Stimulated activated CD8-positive, alpha-beta memory T cell treated with anti-CD3 and anti-CD28 coated beads, Interleukin-7, amount 100 ng/mL, for 1 hour (primary cell): ENCODE measurements at places on chromosomes 2 and 18.

DNA sequence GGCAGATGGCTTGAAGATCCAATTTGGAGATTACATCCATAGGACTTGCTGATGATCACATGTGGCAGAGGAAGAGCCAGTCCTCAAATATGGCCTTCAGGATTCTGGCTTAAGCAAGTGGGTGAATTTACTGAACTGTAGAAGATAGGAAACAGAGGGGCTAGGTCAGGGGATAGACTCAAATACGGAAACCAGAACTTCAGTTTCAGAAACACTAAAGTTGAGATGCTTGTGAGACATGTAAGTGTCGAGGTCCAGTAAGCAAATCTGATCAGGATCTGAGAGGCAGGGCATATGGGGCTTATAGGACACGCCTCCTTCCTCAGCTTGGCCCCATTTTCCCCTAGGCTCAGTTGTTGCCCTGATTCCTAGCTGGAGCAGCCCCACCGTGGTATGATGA is 107.7 kb downstream of the LBH start:
- no peak for DNase-seq

- no peak for DNase-seq
Measured at GRCh38 chr2:227783404-227784138, 30.1 kb upstream of the CCL20 start.

GRCh38 chr2:9169349-9170107 is 37.1 kb upstream of the ASAP2 start:
- no peak for DNase-seq

DNA sequence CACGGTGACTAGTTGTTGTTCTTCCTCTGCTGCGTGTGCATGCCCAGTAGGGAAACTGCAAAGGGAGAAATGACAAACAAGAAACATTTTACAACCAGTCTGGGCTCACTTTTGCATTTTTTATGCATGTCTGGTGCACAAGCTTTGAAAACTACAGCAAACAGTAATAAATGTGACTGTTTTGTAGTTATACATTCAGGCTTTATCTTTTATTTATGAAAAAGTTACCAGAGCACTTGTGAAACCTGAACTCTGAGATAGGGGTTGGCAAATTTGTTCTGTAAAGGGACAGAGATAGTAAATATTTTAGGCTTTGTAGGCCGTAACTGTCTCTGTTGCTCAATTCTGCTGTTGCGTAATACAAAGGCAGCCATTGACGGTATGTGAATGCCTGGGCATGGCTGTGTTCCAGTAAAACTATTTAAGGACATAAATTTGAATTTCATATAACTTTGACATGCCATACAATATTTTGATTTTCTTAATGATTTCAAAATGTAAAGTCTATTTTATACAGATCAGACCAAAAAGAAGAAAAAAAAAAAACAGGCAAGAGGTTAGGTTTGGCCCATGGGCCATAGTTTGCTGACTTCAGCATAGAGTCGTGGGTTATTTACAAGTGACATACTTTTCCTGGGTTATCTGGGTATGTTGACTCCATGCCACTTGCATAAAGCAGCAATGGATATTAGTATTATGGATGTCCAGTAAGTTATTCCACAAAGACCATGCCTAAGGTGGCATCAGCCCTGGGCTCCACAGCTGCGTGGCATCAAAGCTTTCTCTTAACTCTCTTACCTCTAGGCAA is 53.6 kb upstream of the EML6 start:
- no peak for DNase-seq

DNA sequence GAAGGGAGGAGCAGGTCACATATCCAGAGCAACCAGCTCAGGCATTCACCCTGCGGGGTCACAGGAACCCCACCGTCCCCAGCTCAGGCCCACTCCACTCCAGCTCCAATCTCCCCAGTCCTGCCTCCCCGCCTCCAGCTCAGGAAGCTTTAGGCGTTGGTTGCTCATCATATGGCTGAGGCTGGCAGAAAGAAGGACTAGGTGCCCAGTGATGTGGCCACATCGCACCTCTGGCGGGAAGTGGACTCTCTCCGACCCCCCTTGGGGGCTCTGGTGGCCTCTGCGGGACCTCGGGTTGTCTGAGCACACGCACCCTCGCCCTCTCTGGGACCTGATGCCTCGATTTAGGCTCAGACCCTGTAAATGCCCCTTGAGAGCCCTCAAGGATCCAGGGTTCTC is 187.7 kb downstream of the ZFP36L2 start:
- DNase-seq, result no peak

GRCh38 chr2:67038195-67038594 is 358.9 kb upstream of the ETAA1 start:
- no peak for DNase-seq

DNA sequence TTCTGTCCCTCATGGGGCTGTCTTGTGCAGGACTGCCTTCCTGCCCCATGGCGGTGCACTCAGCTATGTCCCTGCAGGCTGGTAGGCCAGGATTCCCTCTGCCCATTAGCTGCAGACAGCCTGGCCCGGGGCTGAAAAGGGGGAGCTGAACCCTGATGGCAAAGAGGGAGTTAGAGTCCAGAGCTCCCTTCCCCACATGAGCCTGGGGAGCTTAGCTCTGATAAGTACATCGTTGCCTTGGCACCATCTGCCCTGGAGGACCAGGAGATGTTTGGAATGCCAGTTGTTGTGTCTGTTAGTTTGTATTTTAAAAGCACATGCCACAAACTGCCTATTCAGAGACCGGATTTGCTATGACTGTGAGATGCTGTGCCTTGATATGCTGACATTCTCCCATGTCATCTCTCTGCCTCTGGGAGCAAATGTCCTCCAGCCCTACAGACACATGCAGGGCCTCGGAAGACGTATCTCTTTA is 65.1 kb upstream of the AFF3 start:
- DNase-seq, result no peak

GRCh38 chr2:31204783-31205182 is 12.5 kb downstream of the CAPN14 start:
- no peak for DNase-seq

DNA sequence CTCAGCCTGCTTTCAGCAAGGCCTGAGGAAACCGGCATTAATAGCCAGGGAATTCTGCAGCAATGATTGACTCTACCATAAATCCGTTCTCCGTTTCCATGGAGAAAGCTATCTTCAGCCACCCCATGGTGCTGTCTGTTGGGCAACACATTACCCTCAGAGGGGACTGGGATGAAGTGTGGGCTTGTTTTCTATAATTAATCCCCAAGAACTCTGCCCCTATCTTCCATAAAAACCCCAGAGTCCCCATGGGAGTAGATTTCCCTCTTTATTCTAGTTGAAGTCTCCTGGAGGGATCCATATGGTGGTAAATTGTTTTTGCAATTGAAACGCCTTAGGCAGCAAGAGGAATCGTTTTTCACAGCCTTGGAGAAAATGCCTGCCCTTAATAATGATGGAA is 9.2 kb downstream of the G6PC2 start:
- no peak for DNase-seq

- no peak for DNase-seq
Measured at GRCh38 chr18:12403601-12404506, 3.9 kb upstream of the PRELID3A start.

GRCh38 chr2:31359229-31359628 is 55.3 kb downstream of the XDH start:
- no peak for DNase-seq

DNA sequence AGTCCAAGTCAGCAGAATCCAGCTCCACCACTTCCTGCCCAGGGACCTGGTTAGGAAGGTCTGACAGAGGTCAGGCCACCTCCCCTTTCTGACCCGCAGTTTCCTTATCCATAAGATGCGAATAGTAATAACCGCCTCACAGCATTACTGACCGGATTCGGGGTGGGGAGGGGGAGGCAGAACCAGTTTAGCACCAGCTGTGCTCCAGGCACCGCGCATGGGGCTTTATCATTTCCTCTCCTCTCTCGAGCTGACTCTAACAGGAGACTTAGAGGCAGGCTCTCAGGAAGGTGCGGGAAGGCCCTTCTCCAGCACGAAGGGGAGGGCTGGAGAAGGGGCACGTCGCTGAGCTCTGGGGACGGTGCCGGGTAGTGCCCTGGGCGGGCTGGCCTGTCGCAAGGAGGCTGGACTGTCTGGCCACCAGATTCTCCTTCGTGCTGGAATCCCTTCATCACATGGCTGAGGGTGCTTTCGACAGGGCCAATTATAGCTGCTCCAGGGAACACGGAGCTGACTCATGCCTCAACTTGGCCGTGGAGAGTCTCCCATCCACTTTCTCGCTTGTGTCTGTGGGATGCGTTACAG is 5.7 kb downstream of the EHD3 start:
- no peak for DNase-seq

DNA sequence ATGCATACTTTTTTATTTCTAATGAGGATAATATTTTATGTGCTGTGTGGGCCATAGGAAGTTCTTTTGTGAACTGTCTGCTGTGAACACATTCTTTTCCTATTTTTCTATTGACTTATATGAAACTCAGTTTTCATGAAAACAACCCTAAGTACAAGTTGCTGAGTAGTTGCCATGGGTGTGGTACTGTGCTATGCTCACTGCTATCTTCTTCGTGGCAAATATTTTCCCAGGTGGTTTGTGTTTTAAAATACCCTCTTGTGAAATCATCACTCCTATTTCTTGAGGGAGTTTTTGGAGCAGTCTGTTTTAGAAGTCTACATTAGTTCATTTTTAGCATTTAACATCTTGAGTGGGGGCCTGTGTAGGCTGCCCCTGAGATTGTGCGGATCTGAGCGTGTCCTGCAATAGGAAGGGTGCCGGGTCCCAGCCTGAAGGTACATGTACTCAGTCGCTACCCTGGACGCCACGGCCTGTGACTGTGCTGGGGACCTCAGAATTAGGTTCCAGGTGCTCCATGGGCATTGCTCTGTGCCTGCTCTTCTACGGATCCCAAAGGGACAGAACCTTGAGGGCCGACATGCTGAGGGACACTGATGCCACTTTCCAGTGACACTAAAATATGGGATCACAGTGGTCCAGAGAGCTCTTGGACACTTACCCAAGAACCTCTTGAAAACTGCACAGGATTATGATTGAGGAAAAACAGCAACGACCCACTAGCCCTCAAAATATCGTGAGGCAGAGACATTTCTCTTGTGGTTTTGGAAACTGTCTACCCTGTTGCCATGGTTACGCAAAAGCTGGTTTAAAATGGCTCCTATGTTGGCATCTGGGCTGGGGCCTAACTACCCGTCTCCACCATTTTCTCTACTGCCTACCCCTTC is 480.4 kb downstream of the TGIF1 start:
- DNase-seq, result no peak

DNA sequence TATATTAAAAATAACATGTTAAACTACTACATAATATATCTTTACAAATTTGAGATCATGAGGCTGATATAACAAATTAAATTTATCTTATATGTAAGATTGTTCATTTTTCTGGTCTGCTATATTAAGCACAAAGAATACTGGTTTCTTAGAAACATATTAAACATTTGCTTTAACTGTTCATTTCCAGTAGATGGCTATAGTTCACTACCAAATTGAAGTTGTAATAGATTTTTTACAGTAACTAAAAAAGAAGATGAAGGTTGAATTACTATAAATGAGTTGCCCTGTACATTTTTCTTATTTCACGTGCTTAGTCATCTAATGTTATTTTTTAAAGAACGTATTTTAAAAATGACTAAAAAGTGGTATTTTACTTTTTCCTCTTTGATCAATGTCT is 57.0 kb downstream of the ZNF407 start:
- DNase-seq, result no peak

DNA sequence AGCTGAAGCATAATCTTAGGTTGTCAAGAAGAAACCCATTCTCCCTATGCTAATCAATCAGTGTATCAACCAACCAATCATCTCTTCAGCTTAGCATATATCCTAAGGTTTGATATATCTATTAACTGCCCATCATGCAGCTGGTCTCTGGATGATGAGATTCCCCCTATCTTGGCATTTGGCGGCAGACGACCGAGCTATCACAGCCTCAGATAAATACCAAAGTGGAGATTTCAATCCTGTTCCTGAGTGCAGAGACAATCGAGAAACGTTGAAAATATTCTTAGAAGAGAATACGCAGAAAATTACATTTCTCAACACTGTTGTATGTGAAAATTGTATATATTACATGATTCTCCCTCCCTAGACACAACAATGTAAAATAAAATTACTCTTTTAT is 259.0 kb upstream of the SIX3 start:
- no peak for DNase-seq

- no peak for DNase-seq
Measured at GRCh38 chr2:164661349-164661748, 40.1 kb upstream of the GRB14 start.

DNA sequence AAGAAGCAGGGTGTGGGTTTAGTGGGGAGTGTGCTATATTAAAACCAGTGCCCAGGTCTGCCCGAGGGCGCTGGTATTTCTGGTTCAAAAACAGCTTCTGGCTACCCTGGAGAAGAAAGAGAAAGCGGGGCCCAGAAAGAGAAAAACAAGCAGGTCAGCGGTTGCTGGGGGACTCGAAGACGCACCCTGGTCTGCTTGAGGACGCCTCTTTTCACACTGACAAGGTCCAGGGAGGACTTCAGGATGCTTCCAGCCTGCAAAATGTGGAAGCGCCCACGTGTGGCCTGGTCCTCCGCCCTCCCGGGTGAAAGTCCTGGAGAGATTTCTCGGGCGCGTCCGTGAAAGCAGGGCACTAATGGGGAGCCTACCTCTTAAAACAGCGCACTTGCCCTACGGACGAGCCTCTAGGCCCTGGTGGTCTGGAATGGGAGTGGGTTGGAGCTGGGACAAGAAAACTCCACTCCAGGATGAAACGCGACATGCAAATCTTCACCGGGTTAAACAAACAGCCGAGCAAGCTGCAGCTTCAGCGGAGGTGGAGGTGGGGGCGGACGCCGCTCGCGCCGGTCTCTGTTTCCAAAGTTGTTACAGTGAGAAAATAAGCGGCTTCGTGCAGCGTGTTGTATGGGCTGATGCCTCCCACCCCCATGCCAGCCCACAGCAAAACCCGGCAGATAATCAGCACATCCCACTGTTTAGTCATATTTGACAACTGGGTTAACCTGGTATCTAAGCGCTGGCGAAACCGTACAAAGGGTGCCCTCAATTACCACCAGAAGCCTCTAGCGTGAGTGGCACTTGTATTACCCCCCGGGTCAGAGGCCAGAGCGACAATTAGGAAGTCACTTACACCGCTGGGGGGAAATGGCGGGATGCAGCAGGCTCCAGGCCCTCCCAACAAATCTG is 1.1 kb upstream of the SP9 start:
- DNase-seq, result no peak

- DNase-seq, result no peak
Measured at GRCh38 chr2:190858817-190859216, 21.8 kb upstream of the GLS start.

GRCh38 chr2:150303281-150303680 is 184.2 kb downstream of the RND3 start:
- DNase-seq, result no peak

DNA sequence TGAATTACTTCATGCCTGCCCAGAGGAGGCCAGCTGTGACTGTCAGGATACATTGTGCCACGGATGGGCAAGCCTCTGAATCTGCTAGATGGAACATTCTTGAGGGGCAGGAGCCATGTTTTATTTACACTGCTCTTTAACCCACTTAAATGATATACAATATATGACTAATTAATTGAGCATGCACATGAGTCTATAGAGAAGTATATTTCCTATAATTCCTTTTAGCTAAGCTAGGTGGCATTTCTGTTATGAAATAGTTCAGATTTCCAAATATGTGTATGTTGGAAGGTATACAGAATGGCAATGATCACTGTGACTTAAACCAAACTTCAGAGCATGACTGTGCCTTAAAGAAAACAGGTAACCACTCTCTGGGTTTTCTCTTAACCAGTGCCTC is 131.7 kb downstream of the RAB3GAP1 start:
- no peak for DNase-seq
